ENCODE measurements at places on chromosomes 6 and 20.
A peak's percentile ranks its signal among the peaks of the same experiment; 100 is the strongest.

DNA sequence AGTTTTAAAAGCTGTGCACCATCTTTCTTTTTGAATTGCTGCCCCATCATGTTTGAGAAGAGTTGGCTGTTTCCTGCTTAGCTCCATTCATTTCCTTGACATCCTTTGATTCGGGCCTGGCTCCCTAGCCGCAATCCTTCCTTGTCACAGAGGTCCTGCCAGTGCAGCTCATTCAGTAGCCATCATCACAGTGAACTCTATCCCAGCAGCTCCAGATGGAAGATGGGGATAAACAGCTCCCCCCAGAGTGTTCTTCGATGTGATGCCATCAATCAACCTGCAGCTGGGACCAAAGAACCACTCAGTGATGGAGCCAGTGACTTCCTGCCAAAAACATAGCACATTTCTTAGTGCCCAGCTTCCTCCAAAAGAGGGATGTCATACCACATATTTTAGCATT lies 158.8 kb downstream of the FRK start:
- no peak for DNase-seq

GRCh38 chr6:146546443-146547043 lies 2.9 kb downstream of the RAB32 start:
- DNase-seq: peak; percentile 76

DNA sequence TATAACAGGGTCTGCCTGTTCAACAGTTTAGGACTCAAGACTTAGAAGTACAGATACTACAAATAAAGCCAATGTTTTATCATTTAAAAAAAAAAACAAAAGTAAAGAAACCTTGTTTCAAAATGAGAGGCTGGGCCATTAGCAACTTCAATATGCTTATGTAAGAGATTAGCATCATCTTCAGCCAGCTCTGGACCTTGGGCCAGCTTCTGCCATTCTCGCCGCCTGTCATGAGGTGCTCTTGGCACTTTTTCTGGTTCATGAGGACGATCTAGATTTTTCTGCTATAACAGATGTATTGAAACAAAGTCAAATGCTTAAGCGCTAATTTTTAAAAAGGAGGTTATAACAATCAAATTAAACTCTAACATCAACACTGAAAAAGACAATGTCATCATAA lies 74.2 kb downstream of the WASF1 start:
- no peak for DNase-seq

GRCh38 chr20:20095114-20095872 lies 43.0 kb downstream of the CFAP61 start:
- no peak for DNase-seq
